ENCODE measurements at places on chromosomes 2 and 18. TPM values are rescaled to one million over a fixed set of nuclear protein-coding genes. Genes with fewer than 3 reads are reported as not detected.

INHA gene
- 2.7 TPM for polyA plus RNA-seq

CTAGE1 gene
- polyA plus RNA-seq = not detected

LAMA3 gene
- 2.2 TPM for polyA plus RNA-seq

ANKRD62 gene
- polyA plus RNA-seq = not detected

SMC6 gene
- polyA plus RNA-seq = 20.1 TPM

REG1B gene
- polyA plus RNA-seq = not detected

METTL4 gene
- 12.7 TPM for polyA plus RNA-seq

QPCT gene
- polyA plus RNA-seq = not detected

HAT1 gene
- polyA plus RNA-seq = 39.8 TPM

HOXD8 gene
- not detected for polyA plus RNA-seq

DNAJC5G gene
- polyA plus RNA-seq = not detected

ALKAL2 gene
- not detected for polyA plus RNA-seq

RAB17 gene
- 1.1 TPM for polyA plus RNA-seq

MC5R gene
- not detected for polyA plus RNA-seq

CIDEA gene
- not detected for polyA plus RNA-seq

SERPINB3 gene
- not detected for polyA plus RNA-seq

G6PC2 gene
- polyA plus RNA-seq = not detected

BOK gene
- 2.3 TPM for polyA plus RNA-seq

NEU4 gene
- not detected for polyA plus RNA-seq

CFAP210 gene
- 0.20 TPM for polyA plus RNA-seq

NT5DC4 gene
- not detected for polyA plus RNA-seq

KIF5C gene
- 515 TPM for polyA plus RNA-seq

SATB2 gene
- polyA plus RNA-seq = not detected

COL6A3 gene
- polyA plus RNA-seq = 0.06 TPM

EVA1A gene
- polyA plus RNA-seq = not detected

CRYBA2 gene
- polyA plus RNA-seq = not detected

LPIN1 gene
- polyA plus RNA-seq = 44.3 TPM

SCN3A gene
- polyA plus RNA-seq = 153 TPM

MTCL1 gene
- polyA plus RNA-seq = 20.8 TPM

PDK1 gene
- 19.3 TPM for polyA plus RNA-seq
